ENCODE measurements at places on chromosomes 7 and 10. TPM values are rescaled to one million over a fixed set of nuclear protein-coding genes. Genes with fewer than 3 reads are reported as not detected.

Gene EN2
- total RNA-seq = not detected

DNA sequence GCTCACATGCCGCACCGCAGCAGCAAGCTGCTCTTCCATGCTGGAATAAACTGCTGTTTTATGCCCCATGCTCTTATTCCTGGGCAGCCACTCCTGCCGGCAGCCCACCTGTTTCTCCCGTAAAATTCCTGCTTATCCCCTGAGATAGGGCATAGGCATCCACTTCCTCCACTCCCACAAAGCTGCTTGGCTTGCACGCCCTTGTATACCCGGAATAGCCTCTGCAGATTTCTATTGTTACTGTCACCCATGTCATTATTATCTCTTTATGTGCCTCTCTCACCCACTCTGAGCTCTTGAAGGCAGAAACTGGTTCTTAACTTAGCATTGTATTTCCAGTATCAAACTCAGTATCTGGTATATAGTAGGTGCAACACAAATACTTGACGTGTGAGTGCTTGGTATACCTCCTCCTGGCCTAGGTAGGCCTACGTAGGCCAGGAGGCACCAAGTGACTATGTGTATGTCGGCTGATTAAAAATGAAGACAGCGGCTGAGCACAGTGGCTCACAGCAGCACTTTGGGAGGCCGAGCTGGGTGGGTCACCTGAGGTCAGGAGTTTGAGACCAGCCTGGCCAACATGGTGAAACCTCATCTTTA lies 193.4 kb downstream of the CCDC3 start:
- DNase-seq = no peak

- DNase-seq = no peak
Observed at GRCh38 chr7:38870147-38870546, 38.8 kb downstream of the VPS41 start.

DNA sequence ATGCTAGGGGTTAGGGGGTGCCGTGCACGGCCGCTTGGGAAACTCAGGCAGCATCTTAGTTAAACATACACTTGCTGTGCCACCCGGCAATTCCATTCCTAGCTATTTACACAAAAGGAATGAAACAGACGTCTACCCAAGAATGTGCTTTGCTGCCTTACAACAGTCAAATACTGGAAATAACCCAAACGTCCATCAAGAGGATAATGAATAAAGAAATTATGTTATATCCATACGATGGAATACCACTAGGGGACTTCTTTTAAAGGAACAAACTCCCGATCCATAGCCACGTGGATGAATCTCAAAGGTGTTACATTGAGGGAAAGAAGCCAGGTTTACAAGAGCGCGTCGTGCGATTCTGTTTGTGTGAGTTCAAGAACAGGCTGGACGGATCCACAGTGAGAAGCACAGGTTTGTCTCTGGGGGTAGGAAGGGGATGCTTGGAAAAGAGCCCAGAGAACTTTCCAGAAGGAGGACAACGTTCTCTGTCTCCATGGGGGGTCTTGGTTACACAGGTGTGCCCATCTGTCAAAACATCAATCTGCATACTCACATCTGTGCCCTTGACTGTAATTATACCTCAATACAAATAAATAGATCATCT lies 41.8 kb downstream of the STK32C start:
- no peak for DNase-seq

DNA sequence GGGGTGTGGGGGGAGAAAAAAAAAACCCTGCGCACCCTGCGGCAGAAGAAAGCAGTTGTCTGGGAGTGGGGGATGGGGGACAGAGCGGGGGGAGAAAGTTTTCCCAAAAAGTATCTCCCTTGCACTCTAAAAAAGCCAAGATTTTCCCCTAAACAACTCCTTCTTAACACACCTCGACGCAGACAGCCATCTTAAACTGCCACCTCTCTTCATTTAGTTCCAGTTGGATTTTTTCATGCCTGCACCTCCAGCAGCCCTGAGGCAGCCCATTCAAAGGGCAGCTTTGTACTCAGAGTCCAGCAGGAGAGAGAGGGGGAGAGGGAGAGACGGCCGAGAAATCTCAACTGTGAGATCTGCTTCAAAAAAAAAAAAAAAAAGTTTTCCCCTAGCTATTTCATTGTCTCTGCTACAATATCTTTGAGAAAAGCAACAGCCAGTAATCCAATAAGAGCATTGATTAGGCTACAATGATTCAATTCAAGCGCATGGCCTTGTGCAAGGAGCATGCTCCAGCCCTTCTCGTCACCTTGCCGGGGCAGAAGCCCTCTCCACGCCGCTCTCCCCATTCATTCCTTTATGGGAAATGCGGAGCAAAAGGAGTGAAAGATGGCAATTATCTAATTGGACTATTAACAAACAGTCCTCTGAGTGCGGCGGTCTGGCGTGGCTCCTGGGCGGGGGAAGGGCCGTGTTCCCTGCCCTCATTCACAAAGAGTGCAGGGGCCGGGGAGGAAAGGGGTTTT lies 939 bp upstream of the VAX1 start:
- no peak for DNase-seq

Data from dorsolateral prefrontal cortex (tissue), 122 donors.